Astrocyte of the hippocampus (primary cell): ENCODE measurements at places on chromosomes 6 and 20.

DNA sequence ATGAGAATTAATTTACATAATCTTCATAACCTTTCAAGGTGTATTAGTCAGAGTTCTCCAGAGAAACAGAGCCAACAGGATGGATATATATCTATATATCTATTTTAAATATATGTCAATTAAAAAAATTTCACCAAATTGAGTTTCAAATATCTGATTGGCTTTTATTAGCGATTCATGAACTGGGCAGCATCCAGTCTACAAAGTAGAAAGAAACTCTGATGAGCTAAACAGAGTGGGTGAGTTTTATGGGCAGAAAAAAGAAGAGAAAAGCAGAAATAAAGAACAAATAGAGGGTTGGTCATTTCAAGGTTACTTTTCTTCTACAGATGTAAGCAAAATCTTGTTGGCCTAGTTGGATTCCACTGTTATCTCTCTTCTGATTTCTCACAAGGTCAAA is 29.0 kb upstream of the BTBD3 start:
- no peak for DNase-seq

GRCh38 chr20:5654557-5654956 is 95.6 kb upstream of the SHLD1 start:
- DNase-seq: peak; percentile 55

DNA sequence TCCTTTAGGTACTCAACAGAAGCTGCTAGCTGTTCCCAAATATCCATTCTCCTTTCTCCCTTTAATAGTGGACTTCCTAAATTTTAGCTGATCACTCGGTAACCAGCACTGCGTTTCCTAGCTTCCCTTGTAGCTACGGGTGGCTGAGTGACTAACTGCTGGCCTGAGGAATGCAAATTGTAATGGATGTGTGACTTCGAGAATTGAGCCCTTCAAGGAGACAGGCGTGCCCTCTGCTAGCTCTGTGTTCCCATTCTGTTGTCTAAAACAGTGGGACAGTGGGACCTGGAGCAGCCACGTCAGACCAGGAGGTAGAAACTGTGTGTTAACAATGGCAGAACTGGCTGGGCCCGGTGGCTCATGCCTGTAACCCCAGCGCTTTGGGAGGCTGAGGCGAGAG is 56.5 kb downstream of the SCML4 start:
- no peak for DNase-seq

DNA sequence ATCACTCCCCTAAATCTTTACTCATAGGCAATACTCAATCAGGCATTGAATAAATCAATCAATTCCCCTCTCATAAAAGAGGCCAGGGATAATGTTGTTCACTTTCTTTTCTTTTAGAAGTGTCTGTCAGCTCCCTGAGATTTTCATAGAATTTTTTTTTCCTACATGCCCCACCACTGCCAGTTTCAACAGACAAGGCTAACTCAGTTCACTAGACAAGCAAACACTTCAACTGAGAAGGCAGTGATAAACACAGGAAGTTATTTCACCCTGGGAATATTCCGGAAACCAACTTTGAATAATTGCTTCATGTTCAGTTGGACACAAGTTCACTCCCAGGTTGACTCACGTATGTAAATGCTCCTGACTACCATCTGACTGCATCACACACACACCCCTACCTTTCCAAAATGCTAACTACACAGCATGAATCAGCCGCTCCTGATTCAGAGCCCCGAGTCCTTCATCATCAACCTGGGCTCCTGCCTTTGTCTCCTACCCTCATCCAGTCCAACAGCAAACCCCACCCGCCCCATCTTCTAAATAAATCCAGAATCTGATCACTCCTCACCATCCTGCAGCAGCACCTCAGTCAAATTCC is 143.9 kb downstream of the BCAS1 start:
- DNase-seq: peak; percentile 93

DNA sequence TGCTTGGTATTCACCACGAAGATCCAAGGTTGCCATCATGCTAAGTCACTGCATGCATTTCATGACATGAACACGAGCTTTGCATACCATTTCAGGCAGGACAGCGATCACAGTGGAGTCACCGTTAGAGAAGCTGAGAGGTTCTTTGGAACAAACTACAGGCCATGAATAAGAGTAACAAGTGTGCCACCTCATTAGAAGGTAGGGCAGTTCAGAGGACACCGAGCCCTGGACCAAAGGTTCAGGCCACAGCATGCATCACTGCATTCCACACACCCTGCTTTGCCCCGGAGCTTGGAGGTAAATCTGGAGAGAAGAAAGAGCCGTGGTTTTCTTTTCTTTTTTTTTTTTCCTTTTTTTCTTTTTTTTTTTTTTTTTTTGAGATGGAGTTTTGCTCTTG is 66.9 kb upstream of the CDH4 start:
- peak; percentile 14 for DNase-seq

DNA sequence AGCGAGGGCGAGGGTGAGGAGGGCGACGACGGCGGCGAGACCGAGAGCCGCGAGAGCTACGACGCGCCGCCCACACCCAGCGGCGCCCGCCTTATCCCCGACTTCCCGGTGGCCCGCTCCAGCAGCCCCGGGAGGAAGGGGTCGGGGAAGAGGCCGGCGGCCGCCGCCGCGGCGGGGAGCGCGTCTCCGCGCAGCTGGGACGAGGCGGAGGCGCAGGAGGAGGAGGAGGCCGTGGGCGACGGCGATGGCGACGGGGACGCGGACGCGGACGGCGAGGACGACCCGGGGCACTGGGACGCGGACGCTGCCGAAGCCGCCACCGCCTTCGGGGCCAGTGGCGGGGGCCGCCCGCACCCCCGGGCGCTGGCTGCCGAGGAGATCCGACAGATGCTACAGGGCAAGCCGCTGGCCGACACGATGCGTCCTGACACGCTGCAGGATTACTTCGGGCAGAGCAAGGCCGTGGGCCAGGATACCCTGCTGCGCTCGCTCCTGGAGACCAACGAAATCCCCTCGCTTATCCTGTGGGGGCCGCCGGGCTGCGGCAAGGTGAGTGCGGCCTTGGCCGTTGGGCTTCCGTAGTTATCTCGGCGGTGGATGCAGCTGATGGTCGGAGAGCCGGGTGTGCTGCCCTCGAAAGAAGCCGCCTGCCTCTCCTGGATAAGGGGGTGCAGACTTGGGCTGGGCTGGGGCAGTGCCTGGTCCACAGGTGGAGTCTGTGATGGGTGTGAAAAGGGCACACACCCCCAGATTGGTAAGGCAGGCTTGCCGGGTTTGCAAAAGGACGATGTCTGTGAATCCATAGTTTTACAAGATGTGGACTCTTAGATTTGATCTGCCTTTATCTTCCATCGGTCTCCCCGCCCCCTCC is 938 bp downstream of the WRNIP1 start:
- DNase-seq: peak; percentile 82

DNA sequence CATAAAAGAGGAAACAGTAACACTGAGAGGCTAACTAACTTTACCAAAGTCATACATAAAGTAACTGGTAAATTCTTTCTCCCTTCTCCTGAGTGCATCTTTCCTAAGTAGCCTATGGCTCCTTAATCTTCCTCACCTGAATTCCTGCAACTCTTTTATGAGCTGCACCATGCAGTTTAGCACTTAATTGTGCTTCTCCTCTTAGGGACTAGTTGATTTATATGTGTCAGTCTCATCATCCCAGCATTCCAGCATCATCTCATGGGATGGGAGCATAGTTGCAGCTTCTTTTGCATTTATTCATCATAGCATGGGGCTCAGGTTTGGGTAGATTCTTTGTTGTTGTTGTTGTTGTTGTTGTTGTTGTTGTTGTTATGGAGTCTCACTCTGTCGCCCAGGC is 3.5 kb upstream of the TSPYL1 start:
- DNase-seq: no peak

GRCh38 chr6:114061741-114062140 is 90.8 kb upstream of the HDAC2 start:
- no peak for DNase-seq
